ENCODE measurements at places on chromosomes 4 and X. TPM values are rescaled to one million over a fixed set of nuclear protein-coding genes. Genes with fewer than 3 reads are reported as not detected.

The BEND4 gene
- 4.5 TPM for total RNA-seq

The NFXL1 gene
- 26.3 TPM for total RNA-seq

The JAKMIP1 gene
- total RNA-seq: 10.7 TPM

The CPE gene
- total RNA-seq: 380 TPM

The KCND1 gene
- total RNA-seq: 0.82 TPM

The ERVMER34-1 gene
- 0.82 TPM for total RNA-seq

The PDE5A gene
- total RNA-seq: 48.7 TPM

The CCNG2 gene
- 75.6 TPM for total RNA-seq

The F8A2 gene
- not detected for total RNA-seq

The CNKSR2 gene
- 168 TPM for total RNA-seq

The RAI2 gene
- total RNA-seq: 3.2 TPM

The PPARGC1A gene
- 14.3 TPM for total RNA-seq

The PDZD4 gene
- 89.6 TPM for total RNA-seq

The TEX11 gene
- not detected for total RNA-seq

The GABRE gene
- 18.7 TPM for total RNA-seq

The KLHL4 gene
- 13.8 TPM for total RNA-seq

The TRIM60 gene
- not detected for total RNA-seq

The CTAG1A gene
- not detected for total RNA-seq

The AKAP17A gene
- 13.5 TPM for total RNA-seq

The IL13RA2 gene
- 1.5 TPM for total RNA-seq

The ZIC3 gene
- 28.3 TPM for total RNA-seq

The TLR2 gene
- total RNA-seq: 2.2 TPM

The SLITRK2 gene
- 26.5 TPM for total RNA-seq

The MGARP gene
- 0.73 TPM for total RNA-seq

The WDFY3 gene
- 254 TPM for total RNA-seq

The DNAAF6 gene
- total RNA-seq: 0.18 TPM

The SCRG1 gene
- total RNA-seq: 2.4 TPM

The IGSF1 gene
- total RNA-seq: 1.7 TPM

The CLDN34 gene
- total RNA-seq: 0.45 TPM

The MAP9 gene
- 33.2 TPM for total RNA-seq

The CFAP47 gene
- 6.8 TPM for total RNA-seq

The POU3F4 gene
- total RNA-seq: 6.8 TPM

The CT83 gene
- not detected for total RNA-seq

The MID1 gene
- total RNA-seq: 35.3 TPM

The LIN54 gene
- 22.0 TPM for total RNA-seq

The VCX gene
- not detected for total RNA-seq

The RASGEF1B gene
- total RNA-seq: 40.9 TPM

The COX7B2 gene
- total RNA-seq: not detected

The KDR gene
- 17.7 TPM for total RNA-seq
